Memory B cell (primary cell): ENCODE measurements at places on chromosomes 3 and 15.

GRCh38 chr3:141860086-141860669 is 16.3 kb upstream of the ATP1B3 start:
- no peak for DNase-seq

DNA sequence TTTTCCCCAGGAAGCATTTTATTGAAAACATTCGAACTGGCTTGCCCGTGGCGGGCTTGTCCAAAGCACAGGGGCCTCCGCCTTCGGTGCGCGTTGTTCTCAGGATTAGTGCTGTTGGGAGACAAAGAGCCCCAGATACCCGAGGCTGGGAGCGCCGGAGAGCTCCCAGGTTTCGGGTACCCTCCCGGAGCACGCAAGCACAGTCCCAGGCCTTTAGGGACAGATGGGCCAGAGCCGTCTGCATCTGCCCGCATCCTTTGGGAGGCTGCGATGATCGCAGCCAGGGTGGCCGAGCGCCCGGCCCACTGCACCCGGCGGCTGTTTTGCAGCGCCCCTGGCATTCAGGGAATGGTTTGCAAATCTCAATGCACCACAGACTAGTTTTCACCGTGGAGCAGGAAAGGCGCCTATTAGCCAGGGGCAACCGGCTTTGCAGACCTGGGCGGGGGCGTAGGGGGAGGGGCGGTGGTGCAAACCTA is 5.0 kb upstream of the FEZF2 start:
- no peak for DNase-seq

GRCh38 chr3:195165790-195166189 is 105.2 kb downstream of the XXYLT1 start:
- DNase-seq: no peak

DNA sequence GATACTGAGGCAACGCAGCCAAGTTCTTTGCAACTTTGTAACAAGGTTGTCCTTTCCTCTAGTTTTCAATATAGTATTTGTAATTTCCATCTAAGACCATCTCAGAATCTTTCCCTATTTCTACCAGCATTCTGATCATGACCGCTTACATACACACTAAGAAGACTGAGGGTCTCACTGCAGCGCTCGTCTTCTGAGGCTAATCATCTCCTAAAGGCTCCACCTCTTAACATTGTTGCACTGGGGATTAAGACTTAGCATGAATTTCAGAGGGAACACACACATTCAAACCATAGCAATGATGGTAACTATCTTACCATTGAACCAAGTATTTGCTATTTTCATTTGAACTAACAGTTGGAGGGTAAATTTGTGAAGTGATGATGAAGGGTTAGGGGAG is 463.3 kb upstream of the CCDC54 start:
- no peak for DNase-seq

DNA sequence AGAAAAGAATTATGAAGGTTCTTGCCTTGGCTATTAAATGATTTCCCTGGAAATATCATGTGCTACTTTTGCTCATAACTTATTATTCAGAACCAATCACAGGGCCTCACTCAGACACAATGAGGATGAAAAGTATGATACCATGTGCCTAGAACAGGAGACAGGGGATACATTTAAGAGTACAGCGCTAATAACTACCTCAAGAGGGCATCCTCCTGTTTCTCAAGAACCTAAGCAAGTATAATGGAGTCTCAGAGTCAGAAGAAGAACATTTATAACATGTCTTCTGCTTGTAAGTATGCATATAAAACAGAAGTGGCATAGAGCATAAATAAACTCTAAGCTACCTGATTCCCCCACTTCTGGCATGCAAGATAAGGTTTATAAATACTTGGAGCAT is 125.4 kb upstream of the MME start:
- DNase-seq: no peak

- DNase-seq: no peak
Measured at GRCh38 chr15:96690733-96691132, 360.2 kb downstream of the NR2F2 start.

DNA sequence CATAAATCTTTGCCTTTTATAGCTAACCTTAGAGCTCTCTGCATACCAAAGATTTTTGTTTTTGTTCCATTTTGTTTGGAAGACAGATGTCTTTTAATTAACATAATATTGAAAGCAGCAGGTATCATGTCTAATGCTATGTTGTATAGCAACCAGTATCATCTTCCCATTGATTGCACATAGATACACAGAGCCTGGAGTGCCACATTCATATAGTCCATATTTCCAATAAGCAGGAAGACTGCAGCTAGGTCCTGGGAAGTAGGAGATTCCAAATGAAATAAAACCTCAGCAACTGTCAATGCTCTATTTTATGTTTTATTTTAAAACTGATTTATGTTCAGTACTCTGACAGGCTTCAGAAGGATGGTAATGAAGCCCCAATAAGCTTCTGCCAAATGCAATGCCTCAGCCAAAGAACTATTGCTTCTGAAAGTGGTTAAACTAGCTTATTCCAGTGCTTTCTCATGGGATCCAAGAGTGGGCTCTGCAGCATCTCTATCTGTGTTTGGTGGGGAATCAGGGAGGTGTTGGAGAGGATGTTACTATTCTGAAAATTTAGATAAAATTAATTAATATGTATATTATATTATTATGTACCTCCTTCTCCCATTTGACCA is 6.5 kb upstream of the KCNMB2 start:
- no peak for DNase-seq

DNA sequence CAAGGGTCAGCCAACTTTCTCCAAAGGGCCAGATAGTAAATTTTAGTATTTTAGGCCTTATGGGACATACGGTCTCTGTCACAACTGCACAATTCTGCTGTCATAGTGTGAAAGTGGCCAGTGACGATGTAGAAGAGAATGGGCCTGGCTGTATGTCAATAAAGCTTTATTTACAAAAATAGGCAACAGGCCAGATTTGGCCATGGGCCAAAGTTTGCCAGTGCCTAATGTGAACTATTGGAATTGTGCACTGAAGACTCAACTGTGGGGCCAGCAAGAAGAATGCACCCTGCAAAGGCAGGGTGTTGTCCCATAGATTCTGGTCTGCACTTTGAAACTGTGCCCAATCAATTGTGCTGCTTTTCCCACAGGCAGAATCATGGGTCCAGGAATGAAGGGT is 69.4 kb upstream of the PRR23E start:
- DNase-seq: no peak

DNA sequence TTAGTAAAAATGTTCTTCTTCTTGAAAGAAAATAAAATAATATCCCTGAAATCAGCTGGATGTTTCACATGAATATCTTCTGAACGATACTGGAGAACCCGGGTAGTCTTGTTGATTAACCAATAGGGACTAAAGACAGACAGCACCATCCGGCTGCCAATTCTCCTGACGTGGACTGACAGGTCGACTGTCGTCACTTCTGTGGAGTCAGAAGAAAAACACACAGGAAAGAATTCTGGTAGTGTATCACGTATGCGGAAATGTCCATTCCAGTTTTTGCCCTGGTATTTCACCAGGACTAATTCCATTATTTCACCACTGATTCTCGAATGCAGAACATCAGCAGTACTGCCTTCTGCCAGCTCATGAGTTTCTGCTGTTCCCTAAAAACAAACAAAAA is 144.6 kb downstream of the VPS13C start:
- DNase-seq: no peak

- no peak for DNase-seq
Measured at GRCh38 chr3:176824811-176825210, 372.5 kb downstream of the TBL1XR1 start.

DNA sequence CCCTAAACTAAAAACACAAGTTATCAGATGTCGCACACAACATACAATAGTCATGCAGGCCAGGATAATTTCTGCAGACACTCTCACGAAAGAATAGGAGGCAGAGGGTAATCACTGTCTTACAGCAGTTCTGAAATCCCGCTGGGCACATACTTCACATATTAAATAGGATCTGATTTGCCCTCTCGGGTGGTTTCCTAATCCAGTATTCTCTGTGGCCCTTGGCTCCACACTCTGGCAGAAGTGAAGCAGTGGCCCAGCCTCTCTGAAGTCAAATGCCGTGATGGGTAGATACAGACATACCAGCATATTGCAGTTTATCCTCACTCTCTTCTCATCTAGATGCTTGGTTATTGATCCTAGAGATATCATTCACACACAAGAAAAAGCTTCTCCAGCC is 19.0 kb downstream of the GADL1 start:
- no peak for DNase-seq

DNA sequence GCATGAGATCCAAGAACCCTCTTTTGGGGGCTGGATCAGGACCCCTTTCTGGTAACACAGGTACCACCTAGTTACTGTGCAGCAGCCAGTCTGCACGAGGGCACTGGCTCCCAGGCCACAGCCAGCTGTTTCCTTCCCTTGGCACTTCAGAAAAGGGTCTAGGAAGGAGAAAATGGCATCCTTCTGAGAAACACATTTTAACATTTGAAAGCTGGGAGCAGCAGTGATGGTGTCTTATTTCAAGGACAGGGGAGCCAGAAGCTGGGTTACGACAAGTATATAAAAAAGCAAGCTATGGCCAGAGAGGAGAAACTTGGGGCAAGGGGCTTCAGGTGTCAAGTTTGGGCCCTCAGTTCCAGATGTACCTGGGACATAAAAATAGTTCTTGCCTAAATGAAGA is 282.8 kb downstream of the CTNNB1 start:
- DNase-seq: no peak

- no peak for DNase-seq
Measured at GRCh38 chr3:96996009-96996408, 181.6 kb downstream of the EPHA6 start.
